T-cell (primary cell): ENCODE measurements at places on chromosomes 2 and 18.

DNA sequence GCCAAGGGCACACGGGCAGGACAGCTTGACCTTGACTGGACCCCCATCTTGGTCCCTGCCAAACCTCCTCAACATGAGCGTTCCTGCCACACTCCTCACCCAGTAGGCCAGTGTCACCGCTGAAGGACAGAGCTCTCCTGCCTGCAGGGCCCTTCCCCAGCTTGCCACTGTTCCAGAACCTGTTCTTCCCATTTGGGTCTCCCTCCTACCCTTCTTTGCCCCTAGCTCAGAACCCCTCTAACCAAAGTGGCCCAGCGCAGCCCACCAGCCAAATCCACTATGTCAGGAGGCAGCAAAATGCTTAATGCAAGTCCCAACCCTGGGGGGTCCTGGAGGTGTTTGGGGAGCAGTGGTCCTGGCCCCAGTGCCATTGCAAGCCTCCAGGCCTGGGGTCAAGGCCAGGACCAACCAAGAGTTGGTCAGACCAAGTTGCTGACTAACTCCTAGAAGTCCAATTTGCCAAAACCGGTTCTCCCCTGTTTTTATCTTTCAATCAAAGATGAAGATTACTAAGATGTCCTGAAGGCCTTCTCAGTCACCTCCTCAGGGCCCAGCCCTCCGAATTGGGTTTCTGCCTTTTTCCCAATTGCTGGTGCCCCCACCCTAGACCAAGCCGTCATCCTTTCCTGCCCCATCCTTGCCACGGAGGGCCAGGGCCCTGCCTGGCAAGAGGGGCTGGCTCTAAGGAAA, 4.5 kb upstream of the ASPRV1 start:
- DNase-seq: no peak

- no peak for DNase-seq
These were observed 340 bp downstream of the SLC40A1 start for GRCh38 chr2:189580241-189580651.

DNA sequence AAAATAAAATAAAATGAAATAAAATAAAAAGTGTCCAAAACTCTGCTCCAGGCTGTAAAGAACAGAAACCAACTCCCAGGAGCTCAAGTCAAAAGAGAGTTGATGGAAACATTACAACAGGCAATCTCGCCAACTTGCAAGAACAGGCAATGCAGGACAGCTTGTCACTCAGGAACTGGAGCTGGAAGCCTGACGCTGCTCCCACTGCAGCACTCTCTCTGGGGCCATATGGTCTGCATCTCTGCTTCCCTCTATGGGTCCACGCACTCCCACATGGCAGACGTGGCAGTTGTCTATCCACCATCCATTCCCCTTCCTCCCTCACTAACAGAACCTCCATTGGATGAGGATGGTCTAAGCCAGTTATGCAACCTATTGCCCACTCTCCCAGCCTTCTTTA, 23.3 kb upstream of the ARPC2 start:
- no peak for DNase-seq

GRCh38 chr2:223095207-223095606, 43.2 kb downstream of the KCNE4 start:
- DNase-seq: no peak

DNA sequence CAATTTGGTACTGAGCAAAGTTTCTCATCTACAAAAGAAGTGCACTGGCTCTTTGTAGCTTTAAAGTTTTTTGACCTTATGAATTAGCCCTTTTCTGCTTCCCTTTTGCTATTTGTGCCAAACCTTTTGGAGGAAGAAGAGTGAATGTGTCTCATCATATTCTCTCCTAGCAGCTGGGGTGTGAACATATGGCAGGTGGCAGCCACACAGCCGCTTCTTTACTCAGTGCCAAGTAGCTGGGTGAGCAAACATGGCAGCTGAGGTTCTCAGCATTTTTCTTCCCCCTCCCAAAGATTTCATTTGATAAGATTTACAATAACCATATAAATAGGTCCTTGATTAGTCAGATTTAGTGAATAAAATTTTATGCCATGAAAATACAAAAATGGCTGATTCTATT, 46.7 kb upstream of the STK17B start:
- DNase-seq: no peak

DNA sequence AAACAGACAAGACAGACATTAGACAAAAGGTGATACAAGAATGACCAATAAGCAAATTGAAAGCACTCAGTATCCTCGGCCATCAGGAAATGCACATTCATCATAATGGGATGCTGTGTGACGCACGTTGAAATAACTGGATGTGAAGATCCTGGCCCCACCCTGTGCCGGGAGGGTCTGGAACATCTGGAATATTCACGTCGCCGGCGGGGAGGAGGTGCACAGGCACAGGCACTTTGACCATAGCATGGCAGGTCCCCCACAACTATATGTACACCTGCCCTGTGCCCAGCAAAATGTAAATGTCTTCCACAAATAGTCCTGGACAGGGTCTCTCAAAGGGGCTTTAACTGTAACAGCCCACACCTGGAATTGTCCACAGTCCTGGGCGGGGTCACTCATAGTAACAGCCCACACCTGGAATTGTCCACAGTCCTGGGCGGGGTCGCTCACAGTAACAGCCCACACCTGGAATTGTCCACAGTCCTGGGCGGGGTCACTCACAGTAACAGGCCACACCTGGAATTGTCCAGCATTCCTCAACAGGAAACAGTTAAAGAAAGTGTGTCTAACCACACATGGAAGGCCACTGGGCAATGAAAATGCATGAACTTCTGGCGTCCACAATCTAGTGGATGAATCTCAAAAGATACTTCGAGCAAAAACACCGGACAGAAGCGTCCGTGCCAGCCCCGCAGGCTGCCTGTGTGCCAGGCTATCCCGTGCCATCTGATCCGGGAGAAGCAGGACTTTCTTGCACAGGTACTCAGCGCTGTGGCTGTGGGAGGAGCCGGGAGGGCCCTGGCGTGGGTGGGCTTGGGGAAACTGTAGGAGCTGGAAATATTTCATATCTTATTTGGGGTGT, 113.4 kb downstream of the RTP5 start:
- no peak for DNase-seq

DNA sequence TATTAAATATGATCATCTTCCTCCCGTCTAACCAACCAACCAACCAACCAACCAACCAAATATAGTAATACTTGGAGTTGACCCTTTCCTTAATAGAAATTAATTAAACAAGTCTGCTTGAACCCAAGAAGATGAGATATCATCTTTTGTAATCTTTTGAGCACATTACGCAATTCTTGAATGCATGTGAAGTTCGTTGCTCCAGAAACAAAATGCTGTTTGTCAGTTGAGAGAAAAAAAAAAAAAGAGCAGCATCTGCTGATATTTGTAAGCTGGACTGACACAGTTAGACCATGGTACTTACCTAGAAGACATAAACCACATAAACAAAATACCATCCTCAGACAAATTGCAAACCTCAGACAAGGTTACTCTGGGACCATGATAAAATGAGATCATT, 9.2 kb upstream of the SERPINB2 start:
- no peak for DNase-seq

GRCh38 chr2:74887960-74888700, 54.2 kb downstream of the HK2 start:
- DNase-seq: no peak

GRCh38 chr2:42842466-42842865, 50.1 kb upstream of the HAAO start:
- DNase-seq: no peak

DNA sequence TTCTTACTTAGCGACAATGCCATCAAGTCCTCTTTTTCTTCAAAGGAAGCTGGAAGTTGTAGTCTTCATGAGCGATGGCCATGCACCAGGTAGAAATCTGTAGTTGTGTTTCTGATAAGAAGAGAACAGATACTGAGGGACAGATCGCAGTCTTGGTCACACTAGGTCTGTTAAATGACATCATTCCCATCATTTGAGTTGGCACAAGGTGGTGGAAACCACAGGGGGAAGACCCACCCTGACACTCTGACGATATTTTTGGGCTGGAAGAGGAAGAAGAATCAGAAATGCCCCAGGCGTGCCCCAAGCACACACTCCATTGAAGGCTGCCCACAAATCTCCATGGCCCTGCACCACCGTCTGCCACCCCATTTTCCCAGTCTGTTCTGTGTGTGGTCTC, 89.0 kb upstream of the BOD1L2 start:
- DNase-seq: no peak

DNA sequence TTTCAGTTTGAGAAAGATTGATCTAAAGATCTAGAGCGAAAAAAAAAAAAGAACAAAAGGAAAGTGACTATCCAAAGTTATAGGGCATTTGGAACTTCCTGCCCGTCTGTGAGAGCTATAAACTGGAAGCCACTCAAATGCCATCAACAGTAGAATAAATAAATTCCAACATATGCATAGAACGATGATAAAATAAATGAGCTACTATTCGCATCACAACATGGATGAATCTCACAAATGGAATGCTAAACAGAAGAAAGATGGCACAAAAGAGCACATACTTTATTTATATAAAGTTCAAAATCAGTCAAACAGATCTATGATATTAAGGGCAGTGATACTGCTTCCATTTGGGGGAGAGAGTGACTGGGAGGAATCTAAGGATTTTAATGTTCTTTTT, 128.8 kb downstream of the TTC32 start:
- DNase-seq: no peak

- no peak for DNase-seq
These were observed 1.4 kb downstream of the MBP start for GRCh38 chr18:77131100-77131651.

- no peak for DNase-seq
These were observed 36.0 kb downstream of the PAIP2B start for GRCh38 chr2:71190656-71191569.

DNA sequence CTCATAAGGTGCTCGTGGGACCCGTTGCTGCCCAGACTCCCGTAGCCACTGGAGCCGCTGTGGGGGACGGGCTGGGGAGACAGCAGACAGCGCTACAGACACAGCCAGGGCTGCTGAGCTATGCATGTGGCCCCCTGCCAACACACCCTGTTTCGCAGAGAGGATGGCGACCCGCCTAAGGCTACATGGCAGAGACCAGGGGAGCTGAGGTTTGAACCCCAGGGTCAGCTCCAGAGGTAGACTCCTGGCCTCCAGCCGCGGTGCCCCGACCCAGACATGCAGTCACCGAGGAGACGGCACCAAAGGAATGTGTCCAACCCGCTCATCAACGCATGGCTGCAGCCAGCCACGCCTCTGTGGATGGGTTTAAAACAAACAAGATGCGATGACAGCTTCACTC, 21.0 kb upstream of the HES6 start:
- no peak for DNase-seq

DNA sequence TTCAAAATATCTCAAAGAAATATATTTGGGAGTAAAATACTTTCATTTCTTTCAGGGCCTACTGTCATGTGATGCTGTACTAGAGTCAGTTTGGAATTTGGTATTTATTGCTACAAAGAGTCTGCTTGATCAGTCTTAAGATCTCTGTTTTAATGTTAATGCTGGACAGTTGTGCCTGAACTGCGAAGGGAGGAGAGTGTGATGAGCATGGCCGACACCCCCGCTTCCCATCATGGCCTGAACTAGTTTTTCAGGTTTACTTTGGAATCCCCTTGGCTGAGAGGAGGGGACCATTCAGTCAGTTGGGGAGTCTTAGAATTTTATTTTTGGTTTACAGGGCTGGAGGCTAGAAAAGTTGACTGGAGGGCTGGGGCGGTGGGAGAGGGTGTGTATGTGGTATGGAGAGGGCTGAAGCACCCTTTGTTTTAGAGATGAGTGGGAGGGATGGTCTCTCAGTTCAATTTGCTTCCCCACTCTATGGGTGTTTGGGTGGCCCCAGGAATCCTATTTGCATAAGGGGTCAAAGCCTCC, 20.9 kb upstream of the TEX44 start:
- no peak for DNase-seq

DNA sequence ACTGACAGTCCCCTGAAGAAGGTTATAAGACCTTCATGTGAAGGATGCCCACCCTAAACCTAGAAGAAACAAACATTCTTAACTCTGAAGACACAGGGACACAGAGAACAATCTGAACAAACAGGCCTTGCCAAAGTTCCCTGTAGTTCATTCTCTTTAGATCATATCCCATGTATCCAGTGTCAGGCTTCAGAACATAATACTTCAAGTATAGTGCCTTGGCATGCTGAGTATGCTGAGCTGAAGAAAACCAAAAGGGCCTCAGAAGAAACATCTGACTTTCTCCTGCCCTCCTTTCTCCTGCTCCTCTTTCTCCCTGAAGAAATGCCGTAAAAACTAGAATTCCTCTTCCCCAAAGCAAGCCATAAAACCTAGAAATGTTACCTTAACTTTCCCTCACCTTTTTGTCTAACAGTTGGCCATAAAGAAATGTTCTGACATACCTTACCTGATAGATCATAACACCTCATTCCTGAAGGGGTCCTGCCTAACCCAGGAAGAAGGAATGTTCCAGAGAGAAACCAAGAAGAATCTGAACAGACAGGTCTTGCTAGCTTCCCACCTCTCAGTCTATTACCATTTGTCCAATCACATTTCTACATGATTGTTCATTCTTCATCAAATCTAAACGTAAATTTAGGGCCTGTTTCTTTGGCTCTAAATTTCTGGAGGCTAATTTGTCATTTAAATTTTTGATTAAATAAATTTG, 160.1 kb upstream of the ZC3H15 start:
- no peak for DNase-seq

DNA sequence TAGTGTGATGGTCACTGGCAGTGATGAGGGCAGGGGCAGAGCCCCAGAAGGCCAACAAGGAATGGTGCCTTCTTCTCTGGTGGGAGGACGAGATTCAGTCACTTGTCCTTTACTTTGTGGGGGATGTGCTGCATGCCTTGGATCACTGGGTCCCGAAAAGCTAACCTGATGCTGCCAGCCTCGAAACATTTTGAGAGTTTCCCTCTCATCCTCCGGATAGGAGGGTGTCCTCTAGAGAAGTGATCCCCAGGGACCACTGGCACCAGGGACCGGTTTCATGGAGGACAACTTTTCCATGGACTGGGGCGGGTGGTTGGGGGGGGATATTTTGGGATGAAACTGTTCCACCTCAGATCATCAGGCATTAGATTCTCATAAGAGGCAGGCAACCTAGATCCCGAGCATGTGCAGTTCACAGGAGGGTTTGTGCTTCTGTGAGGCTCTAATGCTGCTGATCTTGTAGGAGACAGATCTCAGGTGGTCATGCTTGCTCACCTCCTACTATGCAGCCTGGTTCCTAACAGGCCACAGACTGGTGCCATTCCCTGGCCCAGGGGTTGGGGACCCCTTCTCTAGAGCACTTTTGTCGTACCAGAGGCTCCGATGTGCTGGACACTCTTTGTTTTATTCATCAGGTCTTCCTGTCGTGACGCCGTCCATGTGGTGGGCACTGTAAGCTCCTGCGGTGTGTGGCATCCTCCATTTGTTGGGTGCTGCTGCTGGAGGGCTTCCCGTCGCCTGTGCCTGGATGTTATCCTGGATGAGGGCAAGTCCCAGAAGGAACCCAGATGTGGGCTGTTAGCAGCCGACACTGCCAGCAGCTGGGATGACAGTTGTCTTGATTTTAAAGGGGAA, 68.5 kb upstream of the HDAC4 start:
- no peak for DNase-seq

- DNase-seq: no peak
These were observed 12.5 kb upstream of the PAX8 start for GRCh38 chr2:113291191-113291590.
